A549 (cell line): ENCODE measurements at places on chromosomes 7 and 10. TPM values are rescaled to one million over a fixed set of nuclear protein-coding genes. Genes with fewer than 3 reads are reported as not detected.
A peak's percentile ranks its signal among the peaks of the same experiment; 100 is the strongest.

DNA sequence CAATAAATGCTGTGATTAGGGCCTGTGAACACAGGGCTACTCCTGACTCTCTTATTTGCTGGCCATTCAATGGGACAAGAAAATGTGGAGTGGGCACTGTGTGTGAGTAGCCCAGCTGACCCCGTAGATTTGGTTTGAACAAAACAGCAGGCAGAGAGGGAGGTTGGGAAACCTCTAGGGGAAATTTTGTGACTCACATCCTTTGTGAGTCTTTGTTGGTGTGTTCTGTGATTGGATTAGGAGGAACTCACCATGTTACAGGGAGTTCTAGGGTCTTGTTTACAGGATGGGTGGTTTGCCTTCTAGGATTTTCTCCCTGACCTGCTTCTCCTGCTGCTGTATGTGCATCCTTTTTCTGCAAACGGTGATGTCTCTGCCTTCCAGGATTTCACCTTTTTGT is 128.3 kb upstream of the MKI67 start:
- DNase-seq, result no peak

- DNase-seq, result no peak
Measured at GRCh38 chr7:11217848-11218565, 244.3 kb downstream of the PHF14 start.

DNA sequence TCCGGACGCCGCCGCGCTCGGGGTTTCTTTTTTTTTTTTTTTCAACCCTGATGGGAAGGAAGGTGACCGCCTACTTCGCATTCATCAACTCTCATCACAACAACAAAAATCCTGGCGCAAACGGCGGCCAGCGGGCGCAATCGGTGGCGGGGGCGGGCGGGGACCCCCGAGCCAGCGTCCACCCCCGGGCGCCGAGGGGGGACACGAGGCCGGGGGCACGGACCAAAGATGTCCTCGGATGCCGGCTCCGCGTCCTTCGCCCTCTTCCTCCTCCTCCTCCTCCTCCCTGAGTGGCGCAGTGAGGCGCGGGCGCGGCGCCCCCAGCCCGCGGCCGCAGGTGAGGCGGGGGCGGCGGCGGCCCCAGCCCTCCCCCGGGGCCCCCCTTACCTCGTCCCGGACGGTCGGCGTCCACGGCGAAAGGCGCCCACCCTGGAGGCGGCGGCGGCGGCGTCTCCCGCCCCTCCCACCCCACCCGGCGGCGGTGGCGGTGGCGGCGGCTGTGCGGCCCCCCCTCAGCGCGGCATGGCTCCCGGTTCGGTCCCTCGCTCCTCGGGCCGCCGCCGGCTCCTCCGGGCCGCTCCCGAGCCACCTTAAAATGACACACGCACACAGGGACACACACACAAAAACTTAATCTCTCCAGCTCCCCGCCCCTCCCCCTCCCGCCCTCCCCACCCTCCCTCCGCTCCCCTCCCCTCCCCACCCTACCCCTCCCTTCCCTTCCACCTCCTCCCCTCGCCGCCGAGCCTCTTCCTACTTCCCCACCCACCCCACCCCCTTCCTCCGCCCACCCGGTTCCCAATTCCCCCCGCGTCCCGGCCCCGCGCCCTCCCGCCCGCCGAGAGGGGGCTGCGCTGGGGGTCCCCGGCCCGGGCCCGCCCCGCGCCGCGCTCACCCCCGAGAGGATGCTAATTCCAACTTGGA is at the start of gene CTBP2:
Gene CTBP2 (minus strand): TSS at position 632 of the 924 bp plus-strand sequence.
- peak; percentile 78 for DNase-seq

DNA sequence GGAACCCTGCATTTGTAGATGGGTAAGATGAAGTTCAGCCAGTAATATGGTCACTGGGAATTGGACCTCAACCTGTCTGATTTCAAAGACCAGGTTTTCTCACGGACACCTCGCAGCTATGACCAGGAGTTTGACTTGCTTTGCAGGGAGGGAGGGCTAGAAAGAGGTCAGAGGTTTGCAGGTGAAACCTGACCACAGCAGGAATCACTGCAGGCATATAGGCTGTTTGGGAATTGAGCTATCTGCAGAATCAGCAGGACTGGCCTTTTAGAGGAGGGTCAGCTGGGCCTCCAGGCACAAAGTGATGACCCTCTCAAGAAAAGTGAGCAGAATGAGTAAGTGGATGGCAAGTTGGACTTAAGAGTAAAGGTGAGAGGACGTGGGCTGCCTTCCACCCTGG is 166.3 kb downstream of the ADRA2A start:
- DNase-seq, result no peak

EIF4EBP2 gene
- 12.2 to 13.0 TPM (median 12.2 TPM) in 3 replicates for polyA plus RNA-seq

SVOPL gene
- polyA plus RNA-seq, result not detected in 3 replicates
